GM04504 (cell line): ENCODE measurements at places on chromosomes 2 and 18.

DNA sequence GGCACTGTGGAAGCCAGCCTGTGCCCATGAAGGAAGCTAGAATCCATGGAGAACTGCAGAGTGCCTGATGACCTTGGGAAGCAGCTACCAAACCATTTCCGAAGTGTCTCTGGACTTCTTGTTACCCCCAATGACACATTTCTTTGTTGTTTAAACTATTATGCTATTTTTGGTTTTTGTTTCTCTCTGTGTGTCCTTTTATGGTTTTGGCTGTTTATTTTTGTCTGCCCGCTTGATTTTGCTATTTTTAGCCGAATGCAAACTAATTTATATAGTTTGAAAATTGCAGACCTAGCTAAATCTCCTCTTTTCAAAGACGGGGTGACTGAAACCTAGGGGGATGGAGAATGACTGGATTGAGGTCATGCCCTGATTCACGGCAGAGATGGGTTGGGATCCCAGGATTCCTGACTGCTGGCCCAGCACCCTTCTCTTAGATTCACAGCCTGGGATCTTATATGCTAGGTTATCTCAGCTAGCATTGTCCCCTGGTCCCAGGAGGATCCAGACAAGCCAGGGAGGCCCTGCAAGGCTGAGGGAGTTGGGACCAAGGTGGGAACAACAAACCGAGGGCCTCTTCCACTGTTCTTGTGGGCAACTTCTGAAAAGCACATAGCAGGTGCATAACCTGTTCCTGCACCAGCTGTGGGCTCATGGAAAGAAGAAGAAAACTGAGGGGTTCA is 116.3 kb upstream of the HAAO start:
- DNase-seq = no peak

DNA sequence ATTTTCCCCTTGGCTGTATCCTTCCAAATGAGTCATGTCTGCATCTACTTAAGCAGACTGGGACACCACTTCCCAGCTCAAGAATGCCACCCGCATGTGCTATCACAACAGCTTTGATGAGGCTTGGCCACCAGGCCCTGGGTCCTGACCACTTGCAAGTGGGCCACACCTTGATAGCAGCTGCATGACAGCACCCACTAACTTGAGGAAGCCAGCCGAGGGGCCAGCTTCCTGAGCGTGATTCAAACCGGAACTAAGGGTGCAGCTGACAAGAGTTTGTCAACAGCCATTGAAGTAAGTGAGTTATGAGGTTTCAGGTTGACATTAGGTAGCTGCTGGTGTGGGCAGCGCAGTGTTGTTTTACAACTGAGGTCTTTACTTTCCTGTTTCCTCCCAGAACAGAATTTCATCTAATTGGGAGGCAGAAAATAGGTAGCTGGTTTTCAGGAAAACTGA is 54.4 kb downstream of the EPHA4 start:
- peak; percentile 46 for DNase-seq

DNA sequence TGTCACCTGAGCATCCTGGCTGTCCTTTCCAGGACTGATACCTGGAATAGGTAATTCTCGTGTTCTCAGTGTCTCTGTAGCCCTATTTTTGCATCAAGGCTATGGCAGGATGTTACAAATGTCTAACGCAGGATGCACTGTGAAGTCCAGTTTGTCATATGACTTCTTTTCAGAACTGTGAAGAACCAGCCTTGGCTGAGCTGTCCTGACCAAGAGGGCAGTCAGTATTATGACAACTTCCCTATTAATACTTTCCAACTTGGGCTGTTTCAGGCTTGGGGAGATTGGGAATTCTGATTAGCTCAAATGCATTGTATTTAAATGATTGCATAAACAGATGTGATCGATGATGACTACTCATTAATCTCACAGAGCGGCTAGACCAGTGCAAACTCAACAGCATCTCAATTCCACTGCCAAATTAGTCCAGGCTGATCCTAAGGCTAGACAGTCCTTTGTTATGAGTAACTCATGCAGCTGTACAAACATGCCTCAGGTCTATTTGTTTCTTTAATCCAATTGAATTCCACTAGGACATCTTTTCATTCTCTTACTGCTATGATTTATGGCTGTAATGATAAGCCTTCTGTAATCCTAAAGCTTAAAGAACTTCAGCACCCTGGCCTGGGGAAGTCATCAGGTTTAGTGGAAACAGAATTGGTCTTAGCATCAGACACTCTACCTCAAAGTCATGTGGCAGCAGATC is 331.6 kb downstream of the KCNS3 start:
- DNase-seq = no peak

- DNase-seq = no peak
Measured at GRCh38 chr2:219486380-219486959, 12.2 kb upstream of the GMPPA start.

- DNase-seq = no peak
Measured at GRCh38 chr2:3493615-3494007, 25.7 kb downstream of the ADI1 start.

GRCh38 chr2:63051042-63051794 is 588 bp downstream of the OTX1 start:
- DNase-seq = no peak

DNA sequence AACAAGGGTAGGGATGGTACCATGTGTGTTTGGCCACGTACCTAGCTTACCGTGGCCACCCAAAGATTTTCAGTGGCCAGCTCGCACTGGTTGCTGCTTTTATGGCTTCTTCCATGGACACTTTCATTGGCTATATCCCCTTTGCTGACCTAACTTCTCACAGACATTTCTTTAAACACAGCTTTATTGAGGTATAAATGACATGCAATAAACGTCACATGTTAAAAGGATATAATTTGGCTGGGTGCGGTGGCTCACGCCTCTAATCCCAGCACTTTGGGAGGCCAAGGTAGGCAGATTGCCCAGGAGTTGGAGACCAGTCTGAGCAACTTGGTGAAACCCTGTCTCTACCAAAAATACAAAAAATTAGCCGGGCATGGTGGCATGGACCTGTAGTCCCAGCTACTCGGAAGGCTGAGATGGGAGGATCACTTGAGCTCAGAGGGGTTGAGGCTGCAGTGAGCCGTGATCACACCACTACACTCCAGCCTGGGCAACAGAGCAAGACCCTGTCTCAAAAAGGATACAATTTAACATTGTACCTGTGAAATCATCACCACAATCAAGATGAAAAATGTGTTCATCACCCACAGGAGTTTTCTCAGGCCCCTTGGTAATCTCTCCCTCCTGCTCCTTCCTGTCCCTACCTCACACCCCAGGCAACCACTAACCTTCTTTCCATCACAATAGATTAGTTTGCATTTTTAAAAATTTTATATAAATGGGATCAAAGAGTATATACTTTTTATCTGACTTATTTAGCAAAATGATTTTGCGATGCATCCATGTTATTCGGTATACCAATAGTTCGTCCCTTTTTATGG is 127.8 kb upstream of the PPP1CB start:
- DNase-seq = no peak

DNA sequence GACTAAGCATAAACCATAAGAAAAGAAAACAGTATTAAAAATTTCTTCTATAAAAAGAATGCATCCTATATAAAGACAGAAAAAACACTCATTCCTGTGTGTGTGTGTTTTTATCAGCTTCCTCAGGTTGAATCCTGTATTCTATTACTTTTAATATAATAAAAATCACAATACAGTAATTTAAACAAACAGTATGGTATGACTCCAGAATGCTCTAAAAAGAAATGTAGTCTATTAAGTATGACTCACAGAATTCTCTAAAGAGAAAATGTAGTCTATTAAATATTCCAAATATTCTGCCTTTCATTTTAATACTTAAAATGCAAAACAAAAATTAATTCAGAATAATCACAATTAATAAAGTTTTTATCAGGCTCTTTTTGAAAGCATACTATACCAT is 19.8 kb downstream of the CCDC88A start:
- DNase-seq = no peak

DNA sequence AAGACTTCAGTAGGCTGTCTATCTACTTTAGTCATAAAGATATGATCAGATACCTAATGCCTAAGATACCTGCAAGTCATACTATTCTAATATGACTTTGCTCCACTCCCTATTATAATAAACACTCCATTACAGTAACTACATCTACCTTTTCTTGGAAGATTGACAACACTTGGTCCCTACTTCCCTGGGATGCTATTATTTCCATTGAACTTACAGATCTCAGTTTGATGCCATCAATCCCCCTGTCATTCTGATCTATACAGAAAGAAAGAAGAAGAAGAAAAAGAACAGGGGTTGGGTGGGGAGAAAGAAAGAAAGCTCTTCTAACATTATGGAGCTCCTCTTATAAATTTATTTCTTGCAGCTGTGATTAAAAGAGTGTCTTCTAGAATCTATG is 889.1 kb upstream of the NRXN1 start:
- no peak for DNase-seq

GRCh38 chr2:130336877-130337734 is 5.6 kb upstream of the IMP4 start:
- DNase-seq = peak; percentile 53

GRCh38 chr18:3388323-3388722 is 61.6 kb upstream of the TGIF1 start:
- DNase-seq = no peak

DNA sequence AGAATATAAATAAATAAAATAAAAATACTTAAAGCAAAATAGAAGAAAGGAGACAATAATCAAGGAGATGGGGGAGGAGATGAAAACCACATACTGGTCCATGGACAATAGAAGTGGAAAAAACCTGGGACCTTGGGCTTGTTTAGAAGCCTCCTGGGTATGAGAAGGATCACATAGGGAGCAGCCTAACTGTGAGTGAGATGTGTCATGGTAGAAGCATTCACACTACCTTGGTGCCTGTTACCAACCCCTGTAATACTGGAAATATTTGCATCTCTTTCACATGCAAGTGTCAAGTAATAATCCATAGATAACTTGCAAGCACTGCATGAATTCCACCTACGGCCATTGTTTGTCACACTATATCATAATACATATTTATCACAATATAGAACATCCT is 23.2 kb upstream of the RNF103 start:
- no peak for DNase-seq

DNA sequence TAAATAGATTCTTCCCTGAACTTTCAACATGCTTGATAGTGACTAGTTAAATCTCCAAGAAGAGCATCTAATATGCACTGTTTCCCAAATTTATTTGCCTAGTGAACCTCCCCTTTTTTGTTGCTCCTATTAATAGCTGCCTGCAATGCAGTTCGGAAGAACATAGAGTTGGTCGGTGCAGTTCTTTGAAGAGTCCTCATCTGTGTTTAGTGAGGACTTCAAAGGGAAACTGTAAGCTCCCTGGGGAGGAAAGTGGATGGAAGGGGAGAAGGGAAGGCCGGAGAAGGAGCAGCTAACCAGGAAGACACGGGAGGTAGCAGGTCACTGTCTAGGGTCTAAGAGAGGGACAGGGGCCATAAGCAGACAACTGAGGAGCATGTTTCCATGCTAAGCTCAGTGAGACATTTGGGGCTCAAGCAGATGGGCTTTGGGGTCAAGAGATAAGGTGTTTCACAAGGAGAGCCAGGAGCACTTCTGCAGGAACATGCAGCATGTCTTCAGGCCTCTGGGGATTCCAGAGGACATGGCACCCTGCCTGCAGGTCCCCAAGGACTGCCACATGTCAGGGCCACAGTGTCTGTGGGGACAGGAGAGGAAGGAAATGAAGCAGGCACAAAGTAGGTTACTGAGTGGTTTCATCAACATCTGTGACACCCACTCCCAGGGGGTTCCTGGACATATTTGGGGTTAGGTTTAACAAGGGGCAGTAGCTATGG is 48.7 kb upstream of the ANXA4 start:
- no peak for DNase-seq

GRCh38 chr18:44709307-44710126 is 28.8 kb downstream of the SETBP1 start:
- DNase-seq = no peak

GRCh38 chr2:223618172-223619035 is 16.2 kb upstream of the SCG2 start:
- no peak for DNase-seq

DNA sequence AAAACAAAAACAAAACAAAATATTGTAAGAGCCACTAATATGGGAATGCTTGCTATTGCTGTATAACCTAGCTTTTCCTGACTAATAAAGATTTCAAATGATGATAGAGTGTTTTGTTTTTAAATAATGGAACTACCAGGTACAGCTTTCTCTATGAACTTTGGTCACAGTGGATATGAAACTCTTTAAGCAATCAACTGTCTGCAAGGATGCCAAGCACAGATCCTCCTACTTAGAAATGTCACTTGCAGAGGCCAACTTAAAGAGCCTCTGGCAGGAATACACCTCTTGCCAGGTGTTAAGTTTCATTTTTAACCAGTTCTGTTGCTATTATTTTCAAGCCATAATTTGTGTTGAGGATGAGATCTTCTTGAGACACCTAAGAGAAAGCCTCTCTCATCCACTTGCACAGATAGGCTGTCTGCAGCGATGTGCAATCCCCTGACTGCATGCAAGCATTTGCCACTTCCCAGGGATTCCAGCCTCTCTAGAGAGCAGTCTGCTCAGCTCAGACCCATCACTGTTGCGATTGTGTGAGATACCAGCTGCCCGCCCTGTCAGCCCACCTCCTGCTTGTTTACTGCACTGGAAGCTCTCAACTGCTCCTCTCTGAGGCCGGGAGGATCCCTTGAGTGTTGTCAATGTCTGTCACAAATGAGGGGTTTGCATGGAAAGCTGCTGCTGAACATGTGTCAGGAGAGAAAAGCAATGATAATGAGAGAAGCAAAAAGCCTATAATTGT is 86.1 kb upstream of the SCG2 start:
- DNase-seq = no peak

GRCh38 chr18:59915606-59916005 is 15.8 kb downstream of the PMAIP1 start:
- DNase-seq = no peak

DNA sequence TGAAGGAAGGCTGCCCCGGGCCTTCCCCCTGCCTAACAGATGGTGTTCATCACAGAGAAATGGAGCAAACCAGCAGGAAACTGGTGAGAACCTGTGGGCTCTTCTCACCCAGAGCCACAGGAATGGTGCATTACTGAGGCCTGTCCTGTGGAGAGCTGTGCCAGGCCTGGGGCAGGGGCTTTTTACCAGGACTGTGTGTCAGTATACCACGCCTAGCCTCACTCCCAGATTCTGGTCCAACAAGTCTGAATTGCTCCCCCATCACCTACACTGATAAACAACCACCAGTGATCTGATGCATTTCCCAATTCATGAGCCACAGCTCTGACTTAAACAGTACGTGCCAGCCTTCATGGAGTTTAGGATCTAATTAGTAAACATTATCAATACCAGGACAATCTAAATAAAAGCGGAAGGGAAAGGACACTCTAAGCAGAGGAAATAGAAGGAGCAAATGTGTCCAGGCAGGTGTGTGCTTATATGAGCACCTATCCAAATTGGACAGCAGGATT is 8.9 kb upstream of the DGUOK start:
- no peak for DNase-seq

DNA sequence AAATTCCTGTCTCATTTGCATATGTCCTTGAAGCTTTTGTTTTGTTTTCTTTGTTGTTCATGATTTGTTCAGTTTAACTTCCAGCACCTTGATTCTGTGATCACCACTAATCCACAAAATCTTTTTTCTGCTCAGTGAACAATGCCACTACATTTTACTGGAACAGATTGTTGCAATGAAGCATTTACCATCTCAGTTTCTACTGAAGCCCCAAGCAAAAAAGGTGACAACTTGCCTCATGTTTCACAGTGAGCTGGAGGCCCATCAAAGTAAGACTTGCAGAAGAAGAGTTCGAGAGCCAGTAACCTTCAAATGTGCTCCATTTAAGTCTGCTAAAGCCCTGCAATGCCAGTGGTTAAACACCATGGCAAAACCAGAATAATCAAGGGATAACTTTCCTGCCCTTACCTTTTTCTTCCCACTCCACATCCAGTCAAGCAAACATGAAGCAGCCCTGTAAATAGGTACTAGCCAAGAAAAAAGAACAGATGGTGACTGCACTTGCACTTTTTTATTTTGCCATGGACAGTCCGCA is 25.7 kb upstream of the PDE1A start:
- no peak for DNase-seq
